ENCODE measurements at places on chromosomes 6 and 20.

DNA sequence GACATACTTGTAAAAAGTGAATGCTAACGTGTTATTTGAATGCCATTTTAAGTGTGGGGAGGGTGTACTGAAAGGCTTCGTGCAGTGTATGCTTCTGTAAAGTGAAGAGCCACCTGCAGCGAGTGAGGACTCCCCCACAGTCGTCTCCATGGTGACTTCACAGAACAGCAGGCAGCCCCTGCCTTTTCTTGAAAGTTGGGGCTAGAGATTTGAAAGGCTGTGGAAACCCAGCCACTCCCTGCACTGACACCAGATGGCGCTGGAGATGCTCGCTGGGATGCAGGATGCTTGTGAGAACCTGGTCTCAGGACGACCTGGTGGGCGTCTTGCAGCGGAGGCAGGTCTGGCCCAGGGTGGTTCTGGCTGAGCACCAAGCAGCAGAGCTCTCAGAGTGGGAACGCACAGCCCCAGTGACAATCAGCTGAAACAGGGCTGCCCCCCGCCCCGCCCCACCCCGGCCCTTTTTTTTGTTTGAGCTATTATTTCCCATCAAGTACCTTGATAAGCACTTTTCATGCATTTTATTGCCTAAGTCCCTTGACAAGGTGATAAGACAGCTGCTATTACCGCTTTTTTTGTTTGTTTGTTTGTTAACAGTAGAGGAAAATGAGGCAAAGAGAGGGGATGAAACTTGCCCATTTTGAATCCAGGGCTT, 150.3 kb downstream of the SYCP2 start:
- no peak for DNase-seq

DNA sequence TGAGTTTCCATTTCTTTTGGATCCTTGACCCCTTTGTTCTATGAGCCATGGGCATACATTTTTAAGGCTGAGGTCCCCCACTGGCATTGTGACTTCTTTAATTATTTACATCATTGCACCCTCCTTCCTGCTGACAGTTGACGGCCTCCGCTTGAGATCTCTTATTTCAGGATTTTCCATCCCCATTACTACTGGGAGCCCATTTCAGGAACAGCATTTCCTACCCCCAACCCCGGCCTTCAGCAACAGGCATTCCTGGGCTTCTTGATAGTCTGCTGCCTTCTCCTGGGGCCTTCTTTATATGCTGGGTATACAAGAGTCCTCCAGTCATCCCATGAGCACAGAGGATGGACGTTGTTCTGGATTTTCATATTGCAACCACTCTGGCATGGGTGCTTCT, 3.8 kb downstream of the ULBP1 start:
- DNase-seq, result no peak

GRCh38 chr6:19067165-19067564, 680.0 kb downstream of the RNF144B start:
- no peak for DNase-seq

DNA sequence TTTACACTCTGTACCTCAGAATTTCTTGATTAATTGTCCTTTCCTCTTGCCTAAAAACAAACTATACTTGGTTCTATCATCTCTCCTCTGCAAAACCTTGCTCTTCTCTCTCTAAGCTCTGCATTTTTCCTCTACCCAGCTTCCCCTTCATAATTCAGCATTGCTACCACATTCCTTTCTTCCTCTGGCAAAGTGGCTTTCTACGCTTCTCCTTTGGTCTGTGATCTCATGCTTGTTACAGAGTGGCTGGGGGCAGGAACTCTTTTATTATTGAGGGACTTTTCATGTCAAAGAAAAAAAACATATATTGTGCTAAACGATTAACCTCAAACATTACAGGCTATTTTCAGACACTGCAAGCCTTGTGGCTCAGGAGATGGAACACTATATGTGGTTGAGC, 333.3 kb upstream of the KCNQ5 start:
- DNase-seq, result no peak

- DNase-seq, result no peak
Measured at GRCh38 chr20:23287354-23288190, 63.0 kb upstream of the NXT1 start.

- no peak for DNase-seq
Measured at GRCh38 chr6:104788400-104788799, 71.3 kb downstream of the HACE1 start.

DNA sequence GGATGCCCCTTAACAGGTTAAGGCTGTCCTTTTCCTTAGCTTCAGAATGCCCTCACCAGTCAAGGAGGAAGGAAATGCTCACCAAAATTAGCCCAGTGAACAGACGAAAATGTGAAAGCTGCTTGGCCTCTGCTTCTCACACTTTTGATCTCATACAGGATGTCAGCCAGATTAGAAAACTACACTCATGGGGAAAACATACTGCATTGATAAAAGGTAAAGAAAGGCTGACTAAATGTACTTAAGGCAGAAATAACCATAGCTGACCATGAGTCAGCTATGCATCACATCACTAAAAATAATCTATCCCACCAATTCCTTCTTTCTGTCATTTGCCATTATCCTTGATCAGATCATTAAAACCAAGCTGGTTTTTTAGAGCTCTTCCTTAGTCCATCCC, 198.4 kb upstream of the TENT5A start:
- DNase-seq, result no peak

- no peak for DNase-seq
Measured at GRCh38 chr6:30951907-30952469, 11.2 kb downstream of the MUCL3 start.

GRCh38 chr20:54525916-54526590, 50.7 kb downstream of the DOK5 start:
- no peak for DNase-seq

GRCh38 chr6:150977281-150977680, 111.8 kb downstream of the MTHFD1L start:
- DNase-seq, result no peak

DNA sequence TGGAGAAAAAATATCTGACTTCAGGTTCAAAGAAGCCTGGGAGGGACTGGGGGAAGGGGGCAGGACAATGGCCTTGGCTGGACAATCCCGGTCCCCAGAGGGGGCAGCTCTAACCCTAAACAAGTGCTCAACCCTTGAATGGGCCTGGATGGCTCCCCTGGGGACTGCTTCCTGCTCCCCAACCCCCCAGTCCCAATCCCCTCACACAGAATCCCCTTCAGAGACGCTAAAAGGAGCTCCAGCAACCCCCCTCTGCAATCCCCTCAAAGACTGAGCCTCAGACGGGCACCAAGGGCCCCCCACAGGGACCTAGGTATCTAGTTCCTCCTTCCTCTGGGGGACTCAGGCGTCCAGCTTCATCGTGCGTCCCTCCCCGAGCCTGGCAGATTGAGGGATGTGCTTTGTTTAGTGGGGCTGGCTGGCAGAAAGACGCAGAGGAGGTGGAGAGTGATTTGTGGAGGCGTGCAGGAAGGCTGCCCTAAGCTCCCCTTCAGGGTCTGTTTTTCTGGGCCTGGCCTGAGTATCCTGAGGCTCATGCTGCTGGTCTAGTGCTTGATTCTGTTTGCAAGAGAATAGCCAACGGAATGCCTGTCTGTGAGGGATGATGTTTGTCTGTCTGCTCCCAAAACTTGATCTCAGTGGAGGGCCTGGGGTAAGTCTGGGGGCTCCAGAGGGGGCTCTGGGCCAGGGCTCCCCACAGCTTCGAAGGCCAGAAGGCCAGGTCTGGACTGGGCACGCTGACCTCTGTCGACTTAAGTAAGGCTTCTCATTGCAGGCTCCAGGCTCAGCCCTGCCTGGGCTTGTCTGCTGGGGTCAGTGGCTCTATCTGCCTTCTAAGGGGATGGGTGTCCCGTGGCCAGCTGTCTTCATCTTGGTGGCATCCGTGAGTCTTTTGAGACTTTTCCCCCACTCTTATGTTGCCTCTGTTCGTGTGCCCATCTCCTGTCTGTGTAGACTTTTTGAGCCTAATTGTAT, 1.7 kb upstream of the POU5F1 start:
- no peak for DNase-seq

DNA sequence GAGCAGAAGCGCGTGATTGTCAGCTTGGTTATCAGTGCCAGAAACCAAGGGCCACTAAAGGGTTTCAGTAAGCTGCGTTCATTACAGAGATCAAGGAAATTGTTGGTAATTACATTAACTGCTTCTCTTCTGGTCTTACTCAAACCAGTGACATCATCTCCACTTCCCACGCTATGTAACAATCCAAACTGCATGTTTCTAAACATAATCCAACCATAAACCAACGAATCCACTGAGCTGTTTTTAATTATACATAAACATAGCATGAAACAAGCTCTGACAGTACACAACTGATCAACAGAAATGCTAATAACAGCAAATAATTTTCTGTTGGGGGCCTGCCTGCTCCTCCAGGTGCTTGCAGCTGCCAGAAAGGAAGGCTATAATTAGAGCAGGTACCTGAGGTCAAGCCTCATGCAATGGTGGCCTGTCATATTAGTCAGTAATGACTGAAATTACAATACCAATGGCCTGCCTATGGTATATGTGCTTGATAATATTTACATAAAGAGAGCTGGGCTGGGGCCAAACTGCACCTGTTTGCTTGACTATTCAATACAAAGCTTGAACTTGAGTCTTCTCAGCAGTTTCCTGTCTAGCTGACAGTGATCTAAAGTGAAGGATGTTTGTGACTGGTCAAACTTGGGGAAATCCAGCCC, 40.1 kb downstream of the ILRUN start:
- no peak for DNase-seq

- no peak for DNase-seq
Measured at GRCh38 chr20:56229812-56230211, 18.7 kb upstream of the MC3R start.

- no peak for DNase-seq
Measured at GRCh38 chr20:47350181-47350550, 6.3 kb downstream of the ZMYND8 start.

- DNase-seq, result no peak
Measured at GRCh38 chr6:150620244-150620643, 20.6 kb downstream of the PLEKHG1 start.
